ENCODE measurements at places on chromosomes 6 and 20. TPM values are rescaled to one million over a fixed set of nuclear protein-coding genes. Genes with fewer than 3 reads are reported as not detected.

CAGE1 gene
- not detected for total RNA-seq

TGM3 gene
- 0.70 TPM for total RNA-seq

PRDM13 gene
- not detected for total RNA-seq

SLC22A1 gene
- 1.3 TPM for total RNA-seq

FAM209B gene
- not detected for total RNA-seq

ENPP5 gene
- 14.6 TPM for total RNA-seq

AVP gene
- not detected for total RNA-seq

ECT2L gene
- total RNA-seq, result 0.06 TPM

PHF3 gene
- total RNA-seq, result 71.9 TPM

MYH7B gene
- total RNA-seq, result 4.0 TPM
